Endothelial cell of umbilical vein (primary cell): ENCODE measurements at places on chromosomes 16 and 17. TPM values are rescaled to one million over a fixed set of nuclear protein-coding genes. Genes with fewer than 3 reads are reported as not detected.

DNA sequence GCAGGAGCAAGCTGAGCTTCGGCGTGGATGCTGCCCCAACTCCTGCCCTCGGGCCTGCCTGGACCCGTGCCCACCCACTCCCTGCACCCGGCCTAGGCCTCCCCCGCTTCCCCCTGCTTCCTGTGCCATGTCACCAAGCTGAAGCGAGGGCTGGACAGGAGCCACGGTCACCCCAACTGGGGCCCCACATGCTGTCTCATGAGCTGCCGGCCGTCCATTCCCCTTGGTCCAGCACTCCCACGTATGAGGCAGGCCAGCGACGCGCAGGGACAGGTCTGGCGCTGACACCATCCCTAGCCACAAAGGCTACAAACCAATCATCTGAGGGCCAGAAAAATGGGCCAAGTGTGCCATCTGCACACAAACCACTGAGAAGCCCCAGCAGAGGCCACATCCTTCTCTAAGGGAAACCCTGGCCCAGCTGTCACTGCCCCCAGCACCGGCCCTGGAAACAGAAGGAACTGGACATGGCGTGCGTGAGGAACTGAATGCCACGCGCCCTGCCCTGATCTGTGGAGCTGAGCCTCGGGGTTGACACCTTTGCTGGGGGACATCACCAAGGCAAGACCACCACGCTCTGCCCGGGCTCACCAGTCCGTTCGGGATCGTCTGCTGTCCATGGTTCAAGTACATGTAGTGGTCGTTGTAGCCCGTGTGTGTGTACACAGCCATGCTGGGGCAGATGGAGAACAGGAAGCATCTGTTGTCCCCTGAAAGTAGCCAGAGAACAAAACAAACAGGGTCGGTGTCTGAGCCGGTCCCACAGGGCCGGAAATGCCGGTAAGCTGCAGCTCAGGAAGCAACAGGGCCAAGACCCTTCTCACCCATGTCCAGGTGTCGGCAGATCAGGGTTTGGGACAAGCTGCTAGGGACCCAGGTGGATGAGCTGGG, 22.2 kb downstream of the MEAK7 start:
- peaks cover 20% of the 10 kb centered on the region for H3K36me3 ChIP-seq
- DNase-seq: peak; percentile 52
- no peaks in the 10 kb centered on the region for H3K27me3 ChIP-seq

GRCh38 chr17:68396226-68397107, 60.8 kb downstream of the WIPI1 start:
- DNase-seq: no peak
- H3K4me1 ChIP-seq: peaks cover 11% of the 10 kb centered on the region
- no peak overlapping the region for H3K4me3 ChIP-seq
- no peak overlapping the region for H3K27ac ChIP-seq
- H3K27me3 ChIP-seq: no peaks in the 10 kb centered on the region

GRCh38 chr16:76650582-76650981, 373.4 kb downstream of the CNTNAP4 start:
- no peaks in the 10 kb centered on the region for H3K27me3 ChIP-seq
- H3K4me1 ChIP-seq: no peaks in the 10 kb centered on the region
- H3K36me3 ChIP-seq: no peaks in the 10 kb centered on the region
- no peak overlapping the region for H3K27ac ChIP-seq

DNA sequence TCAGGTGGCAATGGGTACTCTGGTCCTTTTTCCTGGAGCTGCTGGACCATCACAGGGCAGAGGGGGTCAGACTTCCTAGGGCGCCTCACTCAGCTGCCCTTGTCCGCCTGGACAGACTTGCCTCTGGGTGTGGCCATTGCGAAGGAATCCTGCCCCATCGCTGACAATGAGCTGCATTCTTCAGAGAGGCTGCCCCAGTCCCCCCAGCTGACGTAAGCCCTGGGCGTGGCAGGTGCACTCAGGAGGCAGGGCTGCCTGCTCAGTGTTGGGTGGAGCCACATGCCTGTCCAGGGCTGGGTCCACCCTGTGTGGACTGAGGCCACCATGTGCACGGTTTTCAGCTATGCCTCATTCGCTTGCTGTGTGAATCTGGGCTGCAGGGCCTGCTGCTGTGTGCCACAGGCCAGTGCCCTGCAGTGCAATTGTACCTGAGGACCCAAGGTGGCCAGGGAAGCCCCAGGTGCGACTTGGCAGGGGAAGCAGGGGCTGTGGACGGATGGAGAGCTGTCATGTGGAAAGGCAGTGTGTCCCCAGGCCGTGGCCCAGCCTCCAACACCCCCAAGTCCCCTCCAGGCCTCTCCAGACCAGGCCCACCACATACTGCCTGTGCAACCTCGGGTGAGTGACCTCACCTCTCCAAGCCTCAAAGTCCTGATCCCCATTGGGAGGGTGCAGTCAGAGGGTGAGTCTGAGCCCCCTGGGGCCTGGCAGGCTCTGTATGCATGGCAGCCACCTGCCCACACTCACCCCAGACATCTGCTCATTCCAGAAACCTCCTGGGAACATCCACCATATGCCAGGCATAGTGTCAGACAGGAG, 14.0 kb upstream of the MPRIP start:
- H3K36me3 ChIP-seq: no peaks in the 10 kb centered on the region
- H3K27me3 ChIP-seq: no peaks in the 10 kb centered on the region
- H3K4me3 ChIP-seq: no peak overlapping the region

- H3K27me3 ChIP-seq: no peaks in the 10 kb centered on the region
- H3K4me3 ChIP-seq: no peak overlapping the region
- DNase-seq: no peak
- H3K36me3 ChIP-seq: no peaks in the 10 kb centered on the region
- H3K4me1 ChIP-seq: no peaks in the 10 kb centered on the region
Observed at GRCh38 chr16:52535076-52535475, 11.9 kb downstream of the TOX3 start.

DNA sequence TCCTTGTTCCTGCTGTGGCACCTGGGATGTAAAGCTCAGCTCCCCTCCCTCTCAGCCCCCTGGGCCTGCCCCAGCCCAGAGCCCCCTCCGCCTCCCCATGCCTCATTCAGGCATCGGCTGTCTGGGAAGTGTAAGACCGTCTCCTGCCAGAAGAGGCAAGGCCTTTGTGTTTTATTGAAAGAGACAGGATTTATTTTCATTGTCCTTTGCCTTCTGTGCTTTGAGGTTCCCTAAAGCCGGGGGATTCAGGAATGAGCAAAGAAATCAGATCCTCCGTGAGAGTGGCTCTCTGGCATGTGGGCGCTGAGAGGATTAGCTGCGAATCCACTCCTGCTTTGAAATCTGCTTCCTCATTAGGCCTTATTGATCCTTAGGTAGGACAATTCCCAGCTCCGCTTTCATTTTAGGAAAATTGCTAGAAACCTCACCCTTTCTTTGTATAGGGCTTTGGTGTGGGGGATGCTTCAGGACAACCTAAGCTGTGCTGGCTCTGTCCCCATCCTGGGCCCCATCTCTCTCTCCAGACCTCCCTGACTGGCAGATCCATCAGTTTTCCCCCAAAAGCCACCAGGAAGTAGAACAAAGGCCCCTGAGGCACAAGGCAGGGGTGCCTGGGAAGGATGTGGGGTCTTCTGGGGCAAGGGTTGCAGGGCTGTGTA, 211.5 kb upstream of the TNRC6C start:
- no peak overlapping the region for H3K27ac ChIP-seq
- H3K4me3 ChIP-seq: no peak overlapping the region
- no peaks in the 10 kb centered on the region for H3K4me1 ChIP-seq
- H3K27me3 ChIP-seq: no peaks in the 10 kb centered on the region
- no peak for DNase-seq
- H3K36me3 ChIP-seq: no peaks in the 10 kb centered on the region

- H3K36me3 ChIP-seq: no peaks in the 10 kb centered on the region
- peak; percentile 70 for DNase-seq
- H3K27ac ChIP-seq: no peak overlapping the region
- no peak overlapping the region for H3K4me3 ChIP-seq
Observed at GRCh38 chr17:79991140-79991923, 44.3 kb downstream of the TBC1D16 start.

- no peaks in the 10 kb centered on the region for H3K36me3 ChIP-seq
- DNase-seq: no peak
- H3K4me3 ChIP-seq: no peak overlapping the region
- H3K27me3 ChIP-seq: peaks cover 24% of the 10 kb centered on the region
- H3K4me1 ChIP-seq: no peaks in the 10 kb centered on the region
Observed at GRCh38 chr17:39026980-39027451, 59.8 kb upstream of the FBXO47 start.

Gene GPR142
- not detected in 2 replicates for total RNA-seq

Gene CIBAR2
- not detected in 2 replicates for total RNA-seq
